ENCODE measurements at places on chromosomes 5 and 9.

DNA sequence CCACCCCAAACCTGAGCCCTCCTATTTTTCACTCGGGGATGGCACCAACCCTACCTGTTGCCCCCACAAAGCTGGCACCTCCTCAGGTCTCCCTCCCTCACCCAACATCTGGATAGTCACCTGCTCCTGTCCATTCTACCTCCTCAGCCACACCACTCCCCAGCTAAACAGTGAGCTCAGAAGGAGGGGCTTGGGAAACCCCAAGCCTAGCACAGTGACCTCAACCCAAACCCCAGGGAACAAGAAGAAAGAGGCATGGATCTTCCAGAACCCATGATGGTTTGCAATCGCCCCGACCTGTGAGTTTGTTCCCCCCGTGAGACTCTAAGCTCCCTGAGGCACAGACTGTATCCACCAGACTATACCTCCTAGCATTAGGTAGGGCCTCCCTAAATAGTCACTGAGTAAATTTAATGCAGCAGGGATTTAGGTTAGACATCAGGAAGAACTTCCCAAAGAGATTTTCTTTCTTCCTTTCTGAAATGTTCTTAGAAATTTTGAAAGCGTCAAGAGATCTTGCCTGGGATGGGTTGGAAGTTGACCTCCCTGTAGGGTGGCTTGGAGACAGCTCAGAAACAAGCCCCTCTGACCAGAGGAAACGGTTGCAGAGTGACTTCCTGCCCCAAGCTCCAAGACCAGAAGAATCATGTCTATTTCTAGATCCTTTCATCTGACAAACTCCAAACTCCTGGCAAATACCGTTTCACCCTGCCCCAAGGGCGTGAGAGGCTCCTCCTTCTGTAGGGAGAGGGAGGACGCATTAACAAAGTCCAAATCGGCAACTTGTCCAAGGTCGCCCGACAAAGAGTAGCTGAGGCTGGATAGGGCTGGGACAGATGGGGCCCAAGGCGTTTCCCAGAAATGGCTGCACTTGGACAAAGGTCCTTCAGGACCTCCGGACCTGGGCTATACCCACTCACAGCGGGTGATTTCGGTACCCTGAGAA, 4.1 kb downstream of the FIBCD1 start:
- no peak for DNase-seq

- no peak for DNase-seq
Observed at GRCh38 chr9:21001581-21001980, 29.9 kb downstream of the HACD4 start.

- no peak for DNase-seq
Observed at GRCh38 chr9:134494273-134494815, 147.3 kb upstream of the COL5A1 start.

- no peak for DNase-seq
Observed at GRCh38 chr5:173232499-173233346, 2.3 kb downstream of the NKX2-5 start.

- DNase-seq = no peak
Observed at GRCh38 chr5:142807372-142807911, 37.3 kb downstream of the ARHGAP26 start.

GRCh38 chr9:26166537-26166936, 488.3 kb upstream of the TUSC1 start:
- no peak for DNase-seq

DNA sequence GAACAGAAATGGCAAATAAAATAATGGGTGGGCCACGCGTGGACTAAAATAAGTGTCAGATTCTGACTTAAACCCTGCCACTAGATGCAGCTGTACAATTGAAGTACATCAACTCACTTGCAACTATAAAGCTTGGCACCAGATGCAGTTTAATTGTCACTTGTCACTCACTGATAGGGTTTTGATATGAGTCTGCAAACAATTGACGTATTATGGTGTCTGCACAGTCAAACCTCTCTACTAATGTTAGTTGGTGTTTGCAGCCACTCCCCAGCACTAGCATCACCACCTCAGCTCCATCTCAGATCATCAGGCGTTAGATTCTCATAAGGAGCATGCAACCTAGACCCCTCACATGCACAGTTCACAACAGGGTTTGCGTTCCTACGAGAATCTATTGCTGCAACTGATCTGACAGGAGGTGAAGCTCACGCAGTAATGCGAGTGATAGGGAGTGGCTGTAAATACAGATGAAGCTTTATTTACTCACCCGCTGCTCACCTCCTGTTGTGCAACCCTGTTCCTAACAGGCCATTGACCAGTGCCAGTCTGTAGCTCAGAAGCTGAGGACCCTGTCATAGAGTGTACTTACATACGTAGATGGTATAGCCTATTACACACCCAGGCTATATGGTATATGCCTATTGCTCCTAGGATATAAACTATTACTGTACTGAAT, 72.1 kb upstream of the SEMA6A start:
- no peak for DNase-seq

Data from CMK (cell line).